Right ventricle myocardium inferior (tissue), 1 donor: ENCODE measurements at places on chromosomes 4 and X. TPM values are rescaled to one million over a fixed set of nuclear protein-coding genes. Genes with fewer than 3 reads are reported as not detected.
A peak's percentile ranks its signal among the peaks of the same experiment; 100 is the strongest.

GRCh38 chr4:626201-627091 lies 1.1 kb downstream of the PDE6B start:
- no peak for DNase-seq

DNA sequence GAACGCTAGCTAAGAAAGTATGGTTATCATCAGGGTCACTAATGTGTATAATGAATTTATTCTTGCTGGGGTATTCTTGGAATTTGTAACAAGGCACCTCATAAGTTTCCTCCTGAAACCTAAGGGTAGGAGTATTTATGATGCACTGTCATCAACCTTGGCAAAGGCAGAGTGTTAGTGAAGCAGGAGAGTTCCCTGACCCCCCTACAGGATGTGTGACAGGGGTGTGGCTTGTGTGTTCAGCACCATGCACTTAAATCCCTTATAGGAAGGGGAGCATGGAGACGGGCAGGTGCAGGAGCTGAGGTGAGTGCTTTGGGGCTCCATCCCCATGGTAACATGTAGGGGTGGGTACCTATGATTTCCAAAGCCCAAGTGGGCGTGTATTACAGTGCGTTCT lies 237.7 kb downstream of the GALNTL6 start:
- DNase-seq = no peak

DNA sequence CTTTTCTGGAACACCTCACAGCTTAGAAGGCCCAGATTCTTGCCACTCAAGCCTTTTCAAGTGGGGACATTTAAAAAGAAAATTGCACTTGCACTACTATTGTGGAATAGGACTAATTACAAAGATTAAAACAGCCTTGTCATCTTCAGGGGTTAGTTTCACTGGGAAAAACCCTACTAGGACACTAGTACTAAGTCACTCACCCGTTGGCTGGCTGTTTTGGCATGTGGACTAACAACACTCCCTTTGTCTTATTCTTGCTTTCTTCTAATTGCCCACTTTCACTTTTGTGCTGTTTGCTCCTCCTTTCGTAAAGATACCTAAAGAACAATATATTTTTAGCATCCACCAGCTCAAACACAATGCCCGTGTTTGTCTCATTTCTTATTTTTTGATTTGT lies 200.9 kb upstream of the MID1 start:
- no peak for DNase-seq

- DNase-seq = no peak
Observed at GRCh38 chr4:108427946-108428485, 192.4 kb upstream of the RPL34 start.

Gene SYNPO2
- total RNA-seq = 206 TPM

DNA sequence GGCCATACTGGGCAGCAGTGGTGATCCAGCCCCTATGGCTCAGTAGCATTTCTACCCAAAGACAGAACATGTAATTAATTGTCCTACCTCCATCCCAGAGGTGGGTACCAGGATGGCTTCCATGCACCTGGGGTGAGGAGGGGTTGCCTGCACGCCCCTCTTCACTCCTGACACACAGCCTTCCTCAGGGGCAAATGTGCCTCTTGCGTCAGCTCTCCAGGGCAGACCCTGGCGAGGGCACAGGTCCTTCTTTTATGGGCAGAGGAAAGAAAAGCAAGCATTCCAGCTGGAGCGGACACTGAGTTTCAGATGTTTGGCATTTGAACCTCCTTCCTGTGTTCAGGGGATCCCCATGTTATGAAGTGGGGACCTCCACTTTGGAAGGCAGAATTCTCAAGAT lies 95.6 kb downstream of the PHKA2 start:
- DNase-seq = no peak

DNA sequence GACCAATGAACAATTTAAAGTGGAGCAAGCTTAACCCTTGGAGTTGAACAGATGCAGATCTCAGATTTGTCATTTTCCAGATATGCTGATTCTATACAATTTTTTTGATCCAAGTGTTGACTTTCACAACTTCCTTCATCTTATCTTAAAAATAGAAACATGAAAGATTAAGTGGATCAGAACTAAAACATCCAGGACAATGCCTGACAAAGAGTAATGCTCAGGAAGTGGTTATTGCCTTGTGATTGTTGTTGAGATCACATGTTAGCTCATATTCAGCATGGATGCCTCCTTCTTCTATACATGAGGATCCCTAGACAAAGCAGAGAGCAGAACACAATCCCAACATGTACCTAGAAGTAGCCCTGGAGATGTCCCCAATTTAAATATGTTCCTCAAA lies 160.9 kb downstream of the PPARGC1A start:
- DNase-seq = no peak

Gene SPATA18
- total RNA-seq = 3.1 TPM

Gene ENPEP
- total RNA-seq = 4.1 TPM

DNA sequence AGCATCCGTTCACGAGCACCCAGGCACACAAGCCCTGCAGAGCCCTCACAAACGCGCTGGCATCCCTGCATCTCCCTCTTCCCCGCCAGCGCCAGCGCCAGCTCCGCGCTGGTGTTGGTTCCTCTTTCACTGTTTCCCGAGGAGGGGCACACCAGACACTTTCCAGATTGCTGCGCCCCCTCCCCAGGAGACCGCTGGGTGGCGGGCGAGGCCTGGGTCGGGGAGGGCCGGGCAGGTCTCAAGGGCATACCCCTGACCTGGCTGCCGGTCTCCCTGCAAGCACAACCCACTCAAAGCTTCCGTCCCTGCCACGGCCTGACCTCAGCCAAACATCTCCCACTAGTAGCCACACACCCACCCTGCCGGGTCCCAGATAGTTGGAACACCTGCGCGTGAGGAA lies 2.2 kb upstream of the NKX1-1 start:
- DNase-seq = no peak

Gene JCHAIN
- 6.5 TPM for total RNA-seq

DNA sequence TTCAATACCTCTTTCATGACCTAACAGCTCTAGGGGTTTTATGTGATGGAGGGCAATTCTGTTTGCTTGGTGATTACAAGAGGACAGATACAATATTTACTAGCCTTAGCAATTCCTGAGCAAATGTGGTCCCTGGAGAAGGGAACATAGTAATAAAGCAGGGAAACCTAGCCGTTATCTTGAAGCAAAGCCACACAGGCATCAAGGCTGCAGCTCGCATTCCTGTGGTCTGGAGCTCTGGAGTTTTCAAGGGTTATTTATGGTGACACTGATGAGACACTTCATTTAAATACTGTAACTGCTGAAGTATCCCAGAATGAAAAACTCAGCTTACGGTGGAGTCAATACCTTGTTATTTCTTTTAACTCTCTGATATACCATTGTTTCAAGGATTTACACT lies 66.8 kb downstream of the AFF2 start:
- DNase-seq = no peak

- DNase-seq = no peak
Observed at GRCh38 chrX:102866981-102867656, 70.0 kb upstream of the RAB40AL start.

GRCh38 chr4:151661873-151662272 lies 98.9 kb downstream of the GATB start:
- no peak for DNase-seq

- no peak for DNase-seq
Observed at GRCh38 chr4:5292101-5292500, 240.8 kb downstream of the STK32B start.

Gene CT45A8
- not detected for total RNA-seq

DNA sequence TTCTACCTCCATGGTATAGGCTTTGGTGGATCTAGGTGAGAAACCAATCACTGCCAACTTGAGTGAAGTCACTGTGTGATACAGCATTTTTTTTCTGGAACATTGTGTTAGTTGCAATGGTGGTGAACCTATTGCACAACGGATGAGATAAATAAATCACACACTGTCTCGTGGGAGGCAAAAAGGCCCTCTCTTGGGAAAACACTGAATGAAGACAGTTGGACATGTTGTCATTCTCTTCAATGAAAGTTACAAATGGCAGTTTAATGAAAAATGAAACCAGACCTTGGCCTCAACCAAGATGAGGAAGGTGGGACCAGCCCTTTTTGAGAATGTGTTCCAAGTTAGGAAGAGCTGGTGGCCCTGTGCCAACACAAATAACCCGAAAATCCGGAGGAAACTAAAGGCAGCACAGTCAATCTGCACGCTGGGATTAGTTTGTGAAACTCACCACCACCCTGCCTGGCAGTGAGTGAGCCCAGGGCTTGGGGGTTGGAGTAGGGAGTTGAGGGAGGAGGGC lies 5.4 kb upstream of the ADGRG2 start:
- DNase-seq = no peak

Gene COX7B2
- not detected for total RNA-seq

- DNase-seq = no peak
Observed at GRCh38 chrX:119399772-119400101, 601 bp downstream of the SLC25A43 start.

DNA sequence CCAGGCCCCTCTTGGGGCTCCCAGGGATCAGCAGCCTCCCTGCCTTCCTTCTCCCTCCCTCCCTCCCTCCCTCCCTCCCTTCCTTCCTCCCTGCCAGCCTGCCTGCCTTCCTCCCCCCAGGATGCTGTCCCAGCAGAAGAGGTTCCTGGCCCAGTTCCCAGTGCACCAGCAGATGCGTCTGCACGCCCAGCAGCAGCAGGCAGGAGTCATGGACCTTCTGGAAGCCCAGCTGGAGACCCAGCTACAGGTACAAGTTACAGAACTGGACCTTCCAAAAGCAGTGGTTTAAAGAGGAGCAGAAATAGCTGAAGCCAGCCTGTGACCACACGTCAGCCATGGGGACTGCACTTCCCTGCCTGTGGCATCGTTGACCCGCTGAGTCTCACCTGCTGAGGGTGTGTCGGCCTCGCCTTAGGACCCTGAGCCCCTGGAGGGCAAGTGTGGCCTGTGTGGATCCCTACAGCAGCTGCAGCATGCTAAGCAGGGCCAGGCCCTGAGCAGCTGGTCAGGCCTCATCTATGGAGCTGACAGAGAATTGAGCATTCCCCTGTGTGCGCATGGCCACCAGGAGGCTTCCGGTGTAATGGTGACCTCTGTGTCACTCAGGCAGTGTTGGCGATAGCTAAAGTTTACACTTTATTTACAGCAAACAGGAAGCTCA lies 84.7 kb downstream of the CRMP1 start:
- no peak for DNase-seq

Gene SCLT1
- 7.2 TPM for total RNA-seq

DNA sequence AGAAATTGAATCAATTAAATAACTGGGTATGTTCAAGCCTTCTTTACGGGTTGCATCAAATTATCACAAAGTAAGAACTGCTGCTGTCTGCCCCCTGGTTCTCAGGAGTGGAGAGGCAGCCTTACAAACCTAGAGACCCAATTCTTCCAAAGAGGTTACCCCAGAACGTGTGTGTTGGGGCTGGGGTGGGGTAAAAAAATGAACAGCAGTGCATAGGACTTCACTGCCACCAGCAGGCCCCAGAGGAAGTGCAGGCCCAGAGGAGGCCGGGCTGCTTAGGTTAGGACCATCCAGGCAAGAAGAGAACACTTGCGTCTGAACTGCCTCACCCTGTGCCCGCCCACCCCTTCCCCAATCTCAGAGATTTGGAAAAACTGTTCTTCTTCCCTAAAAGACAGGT lies 1.5 kb upstream of the NWD2 start:
- no peak for DNase-seq

DNA sequence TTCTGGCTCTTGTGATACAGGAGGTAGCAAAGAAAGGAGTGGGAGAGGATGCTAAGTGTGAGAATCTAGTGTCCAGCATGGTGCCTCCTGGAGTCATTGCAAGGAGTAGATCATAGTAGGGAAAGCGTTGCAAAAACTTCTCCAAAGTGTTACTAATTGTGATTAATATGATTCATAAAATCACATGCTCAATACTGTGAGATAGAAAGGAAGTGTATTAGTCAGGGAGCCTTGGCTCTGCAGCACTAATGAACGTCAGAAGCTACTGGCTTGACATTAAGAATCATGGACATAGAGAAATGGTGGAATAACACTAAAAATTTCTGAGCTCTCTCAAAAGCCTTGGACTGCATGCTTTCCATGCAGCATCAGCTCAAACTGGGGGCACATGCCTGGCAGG lies 299.1 kb downstream of the EVC2 start:
- DNase-seq = no peak

GRCh38 chrX:118714521-118714920 lies 12.9 kb upstream of the IL13RA1 start:
- no peak for DNase-seq

DNA sequence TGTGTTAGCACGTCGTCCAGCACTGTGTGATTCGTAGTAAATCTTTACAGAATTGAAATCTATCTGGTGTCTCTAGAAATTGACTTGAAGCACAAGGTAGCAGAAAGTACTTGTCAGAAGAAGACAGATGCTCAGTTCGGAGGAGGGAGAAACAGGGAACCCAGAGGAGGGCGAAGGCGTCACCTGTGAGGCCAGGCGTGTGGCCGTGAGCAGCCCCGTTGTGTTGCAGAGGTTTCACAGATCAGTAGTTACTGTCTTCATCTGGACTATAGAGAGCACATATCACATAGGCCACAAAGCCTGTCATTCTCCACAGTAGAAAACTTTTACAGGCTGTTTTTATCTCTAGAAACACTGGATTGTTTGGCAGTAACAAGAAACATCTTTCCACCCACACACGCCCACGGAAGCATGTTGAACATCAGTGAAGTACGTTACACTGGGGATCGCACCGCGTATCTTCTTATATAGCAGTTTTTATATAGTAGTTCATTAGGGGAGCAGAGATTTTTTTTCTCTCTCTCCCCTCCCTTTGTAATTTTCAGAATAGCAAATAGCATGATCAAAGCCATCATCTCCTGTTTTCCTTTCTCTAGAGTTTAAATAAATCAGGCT lies 48.1 kb upstream of the TLR3 start:
- DNase-seq = no peak

Gene TNMD
- 0.19 TPM for total RNA-seq

DNA sequence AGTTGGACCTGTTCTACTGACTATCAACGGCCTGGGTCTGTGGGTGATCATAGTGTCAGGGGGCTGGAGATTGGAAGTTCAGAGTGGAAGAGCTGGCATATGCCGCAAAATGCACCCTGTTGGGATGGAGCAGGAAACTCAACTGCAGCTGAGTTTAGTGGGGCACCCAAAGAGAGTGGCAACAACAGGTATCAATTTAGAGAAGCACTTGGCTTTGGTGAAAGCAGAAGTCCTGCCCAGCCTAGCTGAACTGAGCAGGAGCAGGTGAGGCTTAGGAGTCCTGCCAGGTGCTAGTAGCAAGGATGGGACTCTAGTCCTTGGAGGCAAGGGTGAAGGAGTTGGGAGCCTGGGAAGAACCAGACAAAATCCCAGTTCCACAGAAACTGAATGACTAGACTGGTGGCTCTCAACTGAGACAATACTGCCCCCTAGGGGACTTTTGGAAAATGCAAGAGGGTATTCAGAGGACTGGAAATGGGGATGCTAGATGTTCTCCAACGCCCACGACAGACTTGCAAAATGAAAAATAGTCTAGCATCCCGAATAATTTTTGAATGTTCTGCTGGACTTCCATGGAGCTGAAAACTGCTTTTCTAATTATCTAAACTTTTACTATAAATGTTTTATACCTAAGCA lies 49.4 kb downstream of the RTL9 start:
- DNase-seq = no peak

- no peak for DNase-seq
Observed at GRCh38 chr4:180455226-180455625, 1788.0 kb upstream of the TENM3 start.

GRCh38 chr4:81314196-81314896 lies 99.3 kb upstream of the PRKG2 start:
- DNase-seq = no peak

GRCh38 chr4:3285558-3286334 lies 7.1 kb upstream of the RGS12 start:
- peak; percentile 49 for DNase-seq
